ENCODE measurements at places on chromosomes 16 and 17. TPM values are rescaled to one million over a fixed set of nuclear protein-coding genes. Genes with fewer than 3 reads are reported as not detected.

CCL4 gene
- 12.5 TPM for total RNA-seq

ZNF205 gene
- total RNA-seq, result 7.1 TPM

KAT2A gene
- total RNA-seq, result 49.3 TPM

DNA sequence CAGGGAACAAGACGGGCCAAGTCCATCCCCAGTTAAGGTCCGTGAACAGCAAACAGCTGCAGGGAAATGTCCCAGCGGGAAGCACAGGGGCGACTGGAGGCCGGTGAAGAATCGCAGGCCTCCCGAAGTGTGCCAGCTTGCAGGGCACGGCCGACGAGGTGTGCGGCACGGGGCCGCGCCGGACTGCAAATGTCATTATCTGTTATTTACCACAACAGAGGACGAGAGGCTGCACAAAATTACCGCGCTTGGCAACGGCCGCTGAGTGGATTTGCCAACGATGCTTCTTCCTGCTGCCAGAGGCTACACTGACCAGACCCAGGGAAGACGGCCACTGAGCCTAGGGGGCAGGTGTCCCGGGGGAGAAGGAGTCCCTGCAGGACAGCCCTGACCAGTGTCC lies 53.1 kb downstream of the RPH3AL start:
- H3K27me3 ChIP-seq, result no peaks in the 10 kb centered on the region
- peak; percentile 70 for DNase-seq
- H3K4me3 ChIP-seq, result no peak overlapping the region
- H3K4me1 ChIP-seq, result no peaks in the 10 kb centered on the region

DNA sequence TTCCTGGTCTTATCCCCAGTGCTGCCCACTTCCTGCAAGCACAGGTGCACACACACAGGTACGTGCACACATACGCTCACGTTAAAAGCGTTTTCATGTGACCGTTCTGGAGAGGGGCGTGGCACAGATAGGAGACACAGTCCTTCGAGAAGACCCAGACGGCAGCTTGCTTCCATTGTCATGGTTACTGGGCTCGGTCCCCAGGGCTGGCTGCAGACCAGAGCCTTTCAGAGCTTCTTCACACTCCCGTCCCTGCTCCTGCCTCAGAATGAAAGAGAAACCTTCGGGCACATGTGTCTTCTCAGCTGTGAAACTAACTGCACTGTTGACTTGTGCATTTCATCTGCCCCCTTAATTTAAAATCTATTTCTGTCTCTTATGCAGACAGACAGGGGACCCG lies 154.2 kb downstream of the PITPNC1 start:
- no peaks in the 10 kb centered on the region for H3K4me1 ChIP-seq
- DNase-seq, result no peak
- H3K27me3 ChIP-seq, result no peaks in the 10 kb centered on the region
- H3K27ac ChIP-seq, result no peak overlapping the region
- no peaks in the 10 kb centered on the region for H3K36me3 ChIP-seq

GRCh38 chr17:75181608-75182318 lies 996 bp downstream of the SUMO2 start:
- no peaks in the 10 kb centered on the region for H3K4me1 ChIP-seq
- H3K27ac ChIP-seq, result peak overlapping the region; percentile 43
- no peaks in the 10 kb centered on the region for H3K36me3 ChIP-seq
- no peak for DNase-seq
- H3K4me3 ChIP-seq, result peak overlapping the region; percentile 85
